ENCODE measurements at places on chromosomes 7 and 10.

DNA sequence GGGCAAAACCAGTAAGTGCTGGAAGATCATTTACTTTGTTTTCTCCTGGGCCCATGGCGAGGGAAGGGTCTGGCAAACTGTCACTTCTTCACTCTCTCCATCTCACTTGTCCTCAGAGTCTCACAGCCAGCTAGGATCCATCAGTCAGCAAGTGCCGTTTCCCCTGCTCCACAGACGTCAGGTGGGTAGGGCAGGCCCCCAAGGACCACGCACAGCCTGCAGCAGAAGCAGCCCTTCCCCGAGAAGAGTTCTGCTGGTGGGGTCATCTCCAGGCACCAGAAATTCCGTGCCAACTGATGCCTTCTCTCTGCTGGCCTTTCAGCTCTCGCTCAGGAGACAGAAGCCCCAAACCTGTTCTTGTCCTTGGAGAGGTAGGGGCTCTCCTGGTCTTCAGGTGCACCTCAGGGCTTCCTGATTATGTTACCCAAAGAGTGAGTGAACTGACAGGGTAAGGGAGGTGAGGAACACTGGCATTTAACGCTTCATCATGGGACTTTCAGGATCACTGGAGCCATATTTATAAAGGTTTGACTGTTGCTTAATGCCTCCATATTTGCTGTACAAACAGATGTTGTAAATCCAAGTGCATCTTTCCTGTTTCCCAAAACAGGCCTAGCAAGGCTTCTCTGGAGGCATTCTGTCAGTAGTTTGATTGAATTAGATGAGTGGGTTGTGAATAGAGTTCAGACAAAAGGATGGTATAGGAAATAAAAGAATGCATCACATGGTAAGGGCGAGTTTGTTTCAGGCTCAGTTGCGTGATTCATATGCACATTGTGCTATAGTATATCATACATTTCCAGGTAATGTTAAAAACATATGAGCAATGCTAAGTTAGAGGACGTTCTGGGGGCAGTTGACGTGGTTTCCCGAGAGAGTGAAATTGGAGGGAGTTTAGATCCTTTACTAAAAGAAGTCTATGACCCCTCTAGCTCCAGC, 13.7 kb upstream of the TSPAN15 start:
- no peak for DNase-seq

DNA sequence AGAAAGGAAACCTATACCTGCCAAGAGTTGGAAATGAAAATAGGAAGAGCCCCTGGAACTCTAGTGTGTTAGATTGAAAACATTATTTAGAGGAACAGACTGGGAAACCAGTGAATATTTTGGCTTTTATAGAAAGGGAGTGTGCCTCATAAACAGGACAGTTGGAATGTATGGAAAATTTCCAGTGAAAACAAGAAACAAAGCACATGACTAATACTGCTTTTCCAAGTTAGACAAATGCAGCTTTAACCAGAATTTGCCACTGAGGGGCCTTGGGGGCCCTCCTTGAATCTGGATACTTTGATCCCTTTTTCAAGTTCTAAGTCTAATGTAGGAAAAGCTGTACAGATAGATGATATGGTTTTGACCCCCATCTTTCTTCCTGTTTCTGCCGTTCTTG, 21.2 kb downstream of the ITGB8 start:
- no peak for DNase-seq

- DNase-seq = no peak
These were observed 9.2 kb downstream of the GJD4 start for GRCh38 chr10:35614312-35614711.

- no peak for DNase-seq
These were observed 53.5 kb downstream of the EPDR1 start for GRCh38 chr7:37973915-37974314.

DNA sequence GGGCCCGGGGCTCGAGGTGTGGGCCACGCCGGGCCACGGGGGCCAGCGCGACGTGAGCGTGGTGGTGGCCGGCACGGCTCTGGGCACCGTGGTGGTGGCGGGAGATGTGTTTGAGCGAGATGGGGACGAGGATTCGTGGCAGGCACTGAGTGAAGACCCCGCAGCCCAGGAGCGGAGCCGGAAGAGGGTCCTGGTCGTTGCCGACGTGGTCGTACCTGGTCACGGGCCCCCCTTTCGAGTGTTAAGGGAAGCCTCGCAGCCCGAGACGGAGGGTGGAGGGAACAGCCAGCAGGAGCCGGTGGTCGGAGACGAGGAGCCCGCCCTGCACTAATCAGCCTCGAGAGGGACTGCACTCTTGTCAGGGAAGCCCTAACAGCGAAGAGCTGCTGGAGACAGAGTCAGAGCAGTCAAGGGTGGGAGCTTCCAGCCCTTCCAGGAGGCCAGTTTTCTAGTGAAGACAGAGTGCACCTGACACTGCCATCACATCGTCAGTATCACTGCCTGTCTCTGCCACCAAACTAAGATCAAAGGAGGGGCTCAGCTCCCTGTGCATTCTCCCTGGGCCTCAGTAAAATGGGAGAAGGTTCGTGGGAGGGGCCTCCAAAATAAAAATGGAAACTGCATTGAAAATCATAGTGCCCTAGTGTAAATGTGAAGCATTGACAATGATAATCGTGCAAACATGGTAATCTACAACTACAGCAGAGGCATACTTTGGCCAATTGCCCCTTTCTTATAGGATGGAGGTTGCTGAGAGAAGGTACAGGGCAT, 1.3 kb downstream of the MBLAC1 start:
- no peak for DNase-seq

- no peak for DNase-seq
These were observed 14.3 kb downstream of the MMS19 start for GRCh38 chr10:97483921-97484320.

DNA sequence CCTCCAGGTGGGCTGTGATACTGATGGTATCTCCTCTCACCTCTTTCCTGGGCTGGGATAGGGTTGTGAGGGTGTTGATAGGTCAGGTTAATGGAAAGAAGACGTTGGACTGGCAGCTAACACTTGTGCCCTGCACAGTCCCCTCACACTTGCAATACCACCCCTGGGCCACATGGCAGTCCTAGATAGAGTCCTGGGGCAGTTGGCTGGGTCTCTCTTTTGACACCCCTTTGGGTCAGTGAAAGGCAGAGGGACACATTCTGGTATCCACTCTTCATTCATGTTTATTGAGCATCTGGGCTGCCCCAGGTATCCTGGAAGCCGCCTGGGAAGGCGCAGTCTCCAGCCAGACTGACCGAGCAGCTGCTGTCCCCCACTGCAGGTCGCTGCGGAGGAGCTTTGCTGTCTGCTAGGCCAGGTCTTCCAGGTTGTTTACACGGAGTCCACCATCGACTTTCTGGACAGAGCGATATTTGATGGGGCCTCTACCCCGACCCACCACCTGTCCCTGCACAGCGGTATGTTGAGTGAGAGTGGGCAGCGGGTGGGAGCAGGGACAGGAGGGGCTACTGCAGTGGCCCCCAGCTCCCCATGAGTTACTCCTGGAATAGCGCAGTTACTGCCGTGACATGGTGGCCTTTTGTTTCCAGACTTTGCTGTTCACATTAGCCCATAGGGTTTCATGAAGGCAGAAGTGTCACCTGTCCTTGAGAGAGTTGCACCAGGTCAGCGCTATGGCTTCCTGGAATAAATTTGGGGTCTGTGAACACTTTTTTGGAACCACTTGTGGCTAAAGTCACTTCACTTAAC, 19.1 kb downstream of the NACAD start:
- DNase-seq = no peak
